Epithelial cell of esophagus (primary cell): ENCODE measurements at places on chromosomes 7 and 10.

DNA sequence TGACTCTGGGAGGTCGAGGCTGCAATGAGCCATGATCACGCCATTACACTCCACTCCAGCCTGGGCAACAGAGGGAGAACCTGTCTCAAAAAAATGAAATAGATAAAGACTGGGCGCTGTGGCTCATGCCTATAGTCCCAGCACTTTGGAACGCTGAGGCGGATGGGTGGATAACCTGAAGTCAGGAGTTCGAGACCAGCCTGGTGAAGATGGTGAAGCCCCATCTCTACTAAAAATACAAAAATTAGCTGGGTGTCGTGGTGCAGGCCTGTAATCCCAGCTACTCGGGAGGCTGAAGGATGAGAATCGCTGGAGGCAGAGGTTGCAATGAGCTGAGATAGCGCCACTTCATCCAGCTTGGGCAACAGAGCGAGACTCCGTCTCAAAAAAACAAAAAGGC is 1.1 kb upstream of the DDX21 start:
- DNase-seq: no peak

- no peak for DNase-seq
These were observed 541 bp downstream of the ELMO1 start for GRCh38 chr7:37448011-37448635.

GRCh38 chr7:151077705-151078232 is 2.8 kb downstream of the FASTK start:
- DNase-seq: no peak

DNA sequence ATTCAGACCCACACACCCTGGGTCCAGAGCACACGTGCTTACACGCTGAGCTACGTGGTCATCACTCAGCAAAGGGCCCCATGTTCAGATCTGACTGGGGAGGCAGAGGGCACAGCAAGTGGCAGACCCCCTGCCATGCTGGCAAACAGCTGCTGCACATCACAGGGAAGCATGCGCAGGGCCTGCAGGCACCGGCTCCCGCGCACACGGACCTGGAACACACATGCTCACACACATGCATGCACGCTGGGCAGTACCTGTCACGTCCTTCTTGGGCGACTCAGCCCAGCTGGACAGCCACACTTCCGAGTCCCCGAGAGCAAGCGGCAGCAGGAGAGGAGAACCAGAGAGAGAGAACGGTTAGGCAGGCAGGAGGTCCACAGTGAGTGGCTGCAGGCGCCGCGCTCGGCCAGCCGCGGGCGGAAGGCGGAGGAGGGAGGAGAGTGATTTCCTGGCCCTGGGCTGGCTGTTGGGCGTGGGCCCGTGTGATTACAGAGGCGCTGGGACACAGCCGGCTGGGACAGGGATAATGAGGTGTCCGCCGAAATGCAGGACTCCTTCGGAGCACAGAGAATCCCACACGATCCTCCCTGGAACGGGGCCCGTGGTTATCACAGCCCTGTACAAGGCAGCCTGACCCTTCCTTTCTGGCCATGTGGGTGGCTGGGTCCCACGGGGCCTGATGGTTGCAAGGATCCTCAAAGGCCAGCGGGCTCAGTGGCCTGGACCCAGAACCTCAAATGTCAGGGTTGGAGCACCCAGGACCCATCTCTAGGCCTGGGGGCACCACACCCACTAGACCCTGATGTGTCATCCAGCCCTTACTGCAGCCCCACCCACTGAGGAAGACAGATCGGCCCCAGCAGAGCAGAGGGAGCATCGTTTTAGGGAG is 175.1 kb downstream of the NEURL1 start:
- no peak for DNase-seq

- DNase-seq: no peak
These were observed 1.4 kb downstream of the CUBN start for GRCh38 chr10:17128261-17128660.

GRCh38 chr7:151460474-151460855 is 20.5 kb upstream of the CRYGN start:
- no peak for DNase-seq

- no peak for DNase-seq
These were observed 142.4 kb upstream of the MEOX2 start for GRCh38 chr7:15828881-15829280.

DNA sequence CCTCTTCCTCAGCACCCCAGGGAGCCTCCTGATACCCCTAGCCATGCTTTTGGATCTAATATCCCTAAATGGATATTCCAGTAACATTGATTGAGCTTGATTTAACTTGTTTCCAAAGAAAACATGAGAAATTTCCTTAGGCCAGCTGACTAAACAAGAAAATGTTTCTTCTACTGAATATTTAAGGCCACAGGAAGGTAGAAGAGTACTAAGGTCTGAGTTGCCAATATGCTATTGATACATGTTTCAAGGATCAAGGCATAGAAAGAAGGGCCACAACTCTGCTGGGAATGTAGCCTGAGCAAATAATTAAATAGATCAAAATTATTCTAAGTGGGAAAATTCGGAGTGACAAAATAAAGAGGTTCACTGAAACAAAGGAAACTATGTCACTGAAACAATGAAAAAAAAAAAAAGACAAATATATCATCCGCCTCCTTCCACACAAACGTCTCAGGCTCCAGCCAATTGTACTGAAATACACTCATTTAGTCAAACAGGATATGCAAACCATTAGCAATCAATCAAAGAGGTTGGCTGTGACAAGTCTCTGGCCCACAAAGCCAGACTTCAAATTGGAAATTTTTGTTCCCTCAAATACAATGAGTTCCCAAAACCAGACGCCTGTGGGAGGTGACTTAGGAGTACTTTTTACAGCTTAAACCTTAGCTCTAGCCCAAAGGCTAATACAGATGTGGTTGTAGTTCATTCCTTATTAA is 396.2 kb downstream of the HTR7 start:
- no peak for DNase-seq

DNA sequence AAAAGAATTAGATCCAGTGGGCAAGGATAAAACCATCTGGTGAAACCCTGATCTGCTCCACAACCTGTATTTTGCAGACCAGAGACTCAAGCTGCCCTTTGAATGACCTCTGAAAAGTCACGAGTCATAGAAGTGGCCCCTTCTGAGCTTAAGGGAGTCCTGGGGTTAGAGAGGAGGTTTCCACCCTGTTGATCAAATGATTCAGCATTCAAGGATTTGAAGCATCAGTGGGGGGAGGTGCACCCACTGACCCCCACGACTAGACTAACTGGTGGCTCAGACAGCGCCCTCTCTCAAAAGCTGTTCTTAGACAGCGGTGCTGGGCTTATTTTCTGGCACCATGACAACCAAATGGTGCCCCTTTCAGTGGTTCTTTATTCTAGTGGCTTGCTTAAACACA is 44.3 kb downstream of the PLCE1 start:
- no peak for DNase-seq

- DNase-seq: no peak
These were observed 55.7 kb upstream of the RHEB start for GRCh38 chr7:151575410-151575809.

DNA sequence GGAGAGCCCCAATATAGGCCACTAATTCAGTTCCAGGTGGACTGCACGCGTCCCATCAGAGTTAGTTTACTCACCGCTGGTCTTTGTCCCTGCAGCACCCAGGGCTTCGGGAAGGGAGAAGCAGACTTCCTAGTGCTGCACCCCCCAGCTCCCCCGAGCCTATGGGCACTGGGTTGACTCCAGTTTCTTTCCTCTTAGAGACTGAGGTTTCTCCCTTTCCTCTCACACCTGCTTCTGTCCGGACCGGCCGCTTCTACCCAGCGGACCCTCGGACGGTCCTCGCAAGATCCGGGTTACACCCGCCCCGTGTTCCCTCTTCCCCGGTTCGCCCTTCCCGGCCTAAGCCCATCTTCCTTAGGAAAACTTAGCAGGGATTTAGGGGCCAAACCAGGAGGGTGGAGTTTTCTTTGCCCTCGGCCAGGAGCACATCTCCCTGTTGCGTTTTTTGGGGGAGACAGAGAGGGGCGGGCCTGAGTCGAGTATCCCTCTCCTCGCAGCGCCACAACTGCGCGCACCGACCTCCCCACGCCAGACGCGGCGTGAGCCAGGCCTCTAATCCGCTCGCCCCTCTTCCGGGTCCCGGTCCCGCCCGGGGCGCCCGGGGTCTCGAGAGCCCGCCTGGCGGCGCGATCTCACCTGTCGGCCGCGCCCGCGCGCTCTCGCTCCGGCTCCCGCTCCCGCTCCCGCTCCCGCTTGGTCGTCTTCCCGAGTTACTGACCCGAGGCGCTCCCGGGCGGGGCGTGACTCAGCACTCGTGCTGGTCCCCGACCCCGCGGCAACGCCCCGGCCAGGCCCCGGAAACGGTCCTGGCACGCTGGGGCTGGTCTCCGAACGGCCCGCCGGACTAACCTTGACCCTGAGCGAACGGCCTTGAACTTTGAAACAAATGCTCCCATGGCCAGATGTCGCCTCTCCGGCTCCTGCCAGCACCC is at the start of gene AIFM2:
Gene AIFM2, minus strand, starts transcription at position 728 of the 932 bp plus-strand sequence. CDS start 8,741 bp downstream, outside the sequence.
- DNase-seq: peak; percentile 66

DNA sequence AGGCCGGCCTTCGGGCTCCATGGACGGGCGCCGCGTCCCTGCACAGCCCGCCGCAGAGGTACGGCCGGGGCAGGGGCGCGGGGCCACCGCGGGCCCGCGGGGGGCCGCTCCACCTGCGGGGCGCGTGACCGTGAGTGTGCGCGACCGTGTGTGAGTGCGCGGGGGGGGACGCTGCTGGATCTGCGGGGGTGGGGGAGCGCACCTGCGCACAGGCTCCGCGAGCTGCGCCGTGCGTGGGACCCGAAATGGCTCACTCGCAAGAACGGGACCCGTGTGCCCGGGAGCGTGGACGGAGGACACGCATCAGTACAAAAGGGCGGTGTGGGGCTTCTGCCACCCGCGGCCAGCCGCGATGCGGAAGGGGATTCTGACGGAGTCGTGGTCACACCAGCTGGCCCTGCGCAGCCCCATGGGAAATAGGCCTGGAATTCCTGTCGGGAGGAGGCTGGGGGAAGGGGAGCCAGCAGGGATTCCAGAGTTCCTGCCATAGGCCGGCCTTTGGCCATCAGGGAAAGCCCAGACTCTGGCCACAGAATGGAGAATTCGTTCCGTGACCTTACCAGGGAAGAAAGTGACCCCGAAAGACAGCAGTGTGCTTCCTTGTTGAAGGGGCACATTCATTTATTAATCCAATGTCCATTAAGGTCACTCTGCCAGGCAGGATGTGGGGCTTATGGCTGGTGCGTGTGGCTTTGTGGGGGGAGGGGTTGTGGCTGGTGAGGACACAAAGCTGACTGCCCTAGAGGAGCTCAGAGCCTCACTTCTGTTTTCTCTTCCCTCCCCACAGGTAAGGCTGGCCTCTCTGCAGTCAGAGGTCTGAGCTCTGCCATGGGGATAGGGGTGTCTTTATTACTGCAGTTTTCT is 494 bp downstream of the REPIN1 start:
- peak; percentile 13 for DNase-seq
